Testis (tissue), 5 donors: ENCODE measurements at places on chromosomes 3 and 15.

DNA sequence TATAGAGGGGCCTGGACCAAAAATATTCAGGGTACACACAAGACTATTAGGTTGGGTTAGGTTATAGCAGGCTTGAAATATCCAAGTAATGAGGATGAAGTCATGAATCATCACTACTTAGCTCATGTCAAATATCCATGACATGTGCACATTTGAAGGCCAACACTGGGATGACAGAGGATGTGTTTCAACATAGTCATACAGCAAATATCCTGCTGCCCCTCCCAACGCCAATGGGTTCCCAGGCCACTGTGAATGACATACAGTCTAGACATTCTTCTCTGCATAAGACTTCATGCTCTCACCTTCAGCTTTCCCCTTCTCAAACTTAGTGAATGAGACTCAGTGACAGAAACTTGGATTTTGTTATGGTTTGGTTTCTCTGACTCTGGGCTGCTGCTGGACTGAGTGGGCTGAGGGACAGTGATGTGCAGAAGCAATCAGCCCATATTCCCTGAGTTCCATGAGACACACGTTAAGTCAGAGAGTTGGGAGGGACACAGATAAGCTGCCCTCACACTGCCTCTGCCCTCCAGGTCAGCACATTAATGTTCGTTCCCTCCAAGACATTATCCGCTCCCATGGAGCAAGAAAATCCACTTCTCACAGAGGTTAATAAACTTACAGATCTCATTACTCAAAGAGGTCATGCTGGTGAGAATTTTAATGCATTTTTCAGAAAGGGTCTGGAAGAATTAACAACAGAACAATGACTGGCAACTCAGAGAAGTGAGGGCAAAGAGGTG, 15.4 kb downstream of the HOMER2 start:
- no peak for DNase-seq

DNA sequence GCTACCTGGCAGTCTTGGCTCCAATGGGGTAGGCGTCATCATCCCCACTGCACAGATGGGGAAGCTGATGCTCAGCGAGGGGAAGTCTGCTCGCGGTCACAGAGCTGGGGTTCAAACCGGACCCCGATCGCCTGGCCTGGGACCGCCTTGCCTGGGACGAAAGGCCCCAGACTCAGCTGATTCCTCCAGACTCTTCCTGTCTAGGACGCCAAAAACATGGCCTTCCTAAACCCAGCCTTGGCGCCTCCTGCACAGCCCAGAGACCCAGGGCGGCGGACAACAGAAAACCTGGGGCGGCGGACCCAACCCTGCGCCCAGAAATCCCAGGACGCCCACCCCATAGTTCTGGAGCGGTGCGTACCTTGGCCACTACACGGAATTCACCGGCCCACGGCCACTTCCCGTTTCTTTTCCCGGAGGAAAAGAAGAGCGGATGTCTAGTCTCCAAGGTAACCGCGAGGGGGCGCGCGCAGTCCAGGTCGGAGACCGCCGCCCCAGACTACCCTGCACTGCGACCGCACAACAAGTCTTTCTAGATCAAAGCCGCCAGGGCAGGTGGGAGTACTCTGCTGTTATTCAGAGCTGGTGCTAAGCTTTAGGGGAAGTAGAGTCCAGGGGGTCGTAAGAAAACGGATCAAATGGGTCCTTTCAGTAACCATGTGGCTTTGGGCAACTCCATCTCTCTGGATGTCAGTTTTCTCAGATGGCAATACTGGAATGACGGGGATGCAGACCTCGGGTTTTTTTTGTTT, 4.9 kb upstream of the IL17RD start:
- DNase-seq: peak; percentile 90

- DNase-seq: no peak
Observed at GRCh38 chr3:100245136-100245535, 15.7 kb upstream of the TBC1D23 start.

- peak; percentile 17 for DNase-seq
Observed at GRCh38 chr3:19348941-19349564, 200.7 kb downstream of the KCNH8 start.

- no peak for DNase-seq
Observed at GRCh38 chr3:53675022-53675697, 171.1 kb downstream of the CHDH start.
